ENCODE measurements at places on chromosomes 12 and 14.

DNA sequence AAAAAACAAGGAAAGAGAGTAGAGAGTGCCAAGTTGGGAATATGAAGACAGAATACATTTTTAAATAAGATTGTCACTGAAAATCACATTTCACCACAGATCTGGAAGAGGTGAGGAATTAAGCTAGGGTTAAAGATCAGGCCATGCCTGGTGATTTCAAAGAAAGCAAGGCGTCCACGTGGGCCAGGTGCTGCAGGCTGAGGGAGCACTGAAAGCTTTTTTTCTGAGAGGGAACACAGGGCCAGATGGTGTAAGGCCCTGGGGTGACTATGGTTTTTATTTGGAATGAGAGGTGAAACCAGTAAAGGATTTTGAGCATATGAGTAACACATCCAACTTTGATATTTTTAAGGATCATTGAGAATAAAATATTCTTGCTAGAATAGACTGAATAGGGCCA is 20.9 kb downstream of the SYT1 start:
- ATAC-seq, result no peak

DNA sequence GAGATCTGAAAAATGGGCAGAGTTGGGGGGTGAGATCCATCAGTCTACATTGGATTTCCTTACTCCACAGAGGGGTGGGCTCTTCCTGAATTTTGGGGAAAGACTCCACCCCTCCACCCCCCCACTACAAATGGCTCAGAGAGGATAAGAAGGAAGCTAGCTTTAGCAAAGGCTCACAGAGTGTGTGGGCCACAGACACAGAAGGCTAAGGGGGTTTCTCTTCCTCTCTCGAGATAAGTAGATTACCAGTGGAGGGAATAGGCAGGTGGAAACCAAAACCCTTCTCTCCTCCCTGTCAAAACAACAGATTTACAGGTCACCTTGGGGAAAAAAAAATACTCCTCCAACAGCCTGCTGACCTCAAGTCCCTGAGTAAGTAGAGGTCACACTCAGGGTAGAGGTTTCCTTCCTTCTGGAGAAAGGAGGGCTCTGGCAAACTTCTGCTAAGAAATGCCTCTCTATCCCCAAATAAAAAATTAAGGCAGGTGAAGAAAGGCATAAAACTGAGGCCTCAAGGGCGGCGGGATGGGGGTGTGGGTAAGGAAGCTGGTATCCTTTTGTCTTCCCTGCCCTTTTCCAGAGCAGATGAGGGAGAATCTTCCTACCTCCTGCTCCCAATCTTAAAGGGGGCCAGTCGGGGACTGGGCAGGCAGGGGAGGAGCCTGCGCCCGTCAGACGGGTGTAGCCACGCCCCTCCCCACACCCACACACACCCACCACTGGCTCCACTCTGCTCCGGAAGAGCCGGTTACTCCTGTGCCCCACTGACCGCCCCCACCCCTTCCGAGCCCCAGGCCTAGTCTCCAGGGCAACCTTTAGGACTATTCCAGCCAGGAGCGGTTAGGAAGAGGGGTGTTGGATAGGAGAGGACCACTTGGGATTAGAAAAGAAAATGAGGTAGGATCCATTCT is 1.9 kb upstream of the BAZ2A start:
- ATAC-seq, result no peak

GRCh38 chr12:33439587-33440011 is at the start of gene SYT10:
Gene SYT10 (minus strand): TSS chr12:33439819. CDS start chr12:33439522, 297 bp downstream.
- ATAC-seq, result no peak

- peak; percentile 94 for ATAC-seq
Observed at GRCh38 chr12:51970904-51971646, 19.6 kb downstream of the ACVR1B start.
